ENCODE measurements at places on chromosomes 12 and 14.

DNA sequence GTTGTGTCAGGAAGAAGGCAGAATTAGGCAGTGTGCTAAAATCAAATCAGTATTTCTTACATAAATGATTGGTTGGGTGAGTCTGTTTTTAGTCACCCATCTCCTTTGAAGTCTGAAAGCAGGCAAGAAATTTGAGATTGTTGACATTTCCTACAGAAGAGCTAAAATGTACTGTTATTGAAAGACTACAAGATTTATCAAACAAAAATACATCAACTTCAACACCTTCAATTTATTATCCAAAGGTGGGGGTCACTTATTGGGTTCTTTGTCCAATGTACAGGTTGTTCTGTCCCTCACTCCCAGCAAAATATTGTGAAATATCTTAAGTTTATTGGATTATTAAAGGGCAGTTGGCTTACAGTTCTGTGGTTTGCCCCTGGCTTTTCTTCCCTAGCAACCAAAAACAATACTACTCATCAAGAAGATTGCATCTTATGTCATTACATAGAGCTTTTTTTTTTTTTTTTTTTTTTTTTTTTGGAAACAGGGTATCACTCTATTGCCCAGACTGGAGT is 20.6 kb upstream of the PKP2 start:
- no peak for DNase-seq

DNA sequence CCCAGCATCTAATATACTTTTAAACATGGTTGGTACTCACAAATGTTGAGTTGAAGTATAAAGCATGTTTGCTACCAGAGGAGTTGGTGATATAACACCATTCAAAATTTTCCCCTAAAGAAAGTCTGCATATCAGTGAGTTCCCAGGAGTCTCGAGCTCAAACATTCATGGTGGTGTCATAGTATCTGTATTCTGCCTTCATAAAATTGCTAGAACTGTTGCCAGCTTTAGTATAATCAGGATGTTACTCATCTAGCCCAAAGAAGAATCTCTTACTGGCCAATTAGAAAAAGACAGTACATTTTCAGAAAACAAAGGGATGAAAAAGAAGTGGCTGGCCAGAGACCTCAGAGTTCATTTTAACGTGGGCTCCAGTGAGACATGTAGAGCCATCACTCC is 374.7 kb downstream of the KCNH5 start:
- no peak for DNase-seq

DNA sequence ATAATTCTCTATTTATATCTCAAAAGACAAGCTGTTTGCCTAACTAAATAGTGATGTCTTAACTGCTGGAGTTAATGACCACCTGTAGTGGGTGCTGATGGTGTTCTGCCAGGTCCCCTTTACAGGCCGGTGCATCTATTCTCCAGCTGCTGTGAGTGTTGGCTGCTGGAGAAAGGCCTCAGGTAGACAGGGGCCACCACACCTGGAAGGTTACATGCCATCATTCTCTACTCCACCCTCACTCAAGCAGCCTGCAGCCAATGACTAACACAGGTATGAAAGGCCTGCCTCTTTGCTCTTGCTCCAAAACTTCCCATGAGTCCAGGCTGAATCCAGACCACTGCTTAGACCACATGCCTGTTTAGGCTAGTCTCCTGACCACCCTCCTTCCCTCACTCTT is 73.9 kb downstream of the RPS6KA5 start:
- DNase-seq, result no peak

DNA sequence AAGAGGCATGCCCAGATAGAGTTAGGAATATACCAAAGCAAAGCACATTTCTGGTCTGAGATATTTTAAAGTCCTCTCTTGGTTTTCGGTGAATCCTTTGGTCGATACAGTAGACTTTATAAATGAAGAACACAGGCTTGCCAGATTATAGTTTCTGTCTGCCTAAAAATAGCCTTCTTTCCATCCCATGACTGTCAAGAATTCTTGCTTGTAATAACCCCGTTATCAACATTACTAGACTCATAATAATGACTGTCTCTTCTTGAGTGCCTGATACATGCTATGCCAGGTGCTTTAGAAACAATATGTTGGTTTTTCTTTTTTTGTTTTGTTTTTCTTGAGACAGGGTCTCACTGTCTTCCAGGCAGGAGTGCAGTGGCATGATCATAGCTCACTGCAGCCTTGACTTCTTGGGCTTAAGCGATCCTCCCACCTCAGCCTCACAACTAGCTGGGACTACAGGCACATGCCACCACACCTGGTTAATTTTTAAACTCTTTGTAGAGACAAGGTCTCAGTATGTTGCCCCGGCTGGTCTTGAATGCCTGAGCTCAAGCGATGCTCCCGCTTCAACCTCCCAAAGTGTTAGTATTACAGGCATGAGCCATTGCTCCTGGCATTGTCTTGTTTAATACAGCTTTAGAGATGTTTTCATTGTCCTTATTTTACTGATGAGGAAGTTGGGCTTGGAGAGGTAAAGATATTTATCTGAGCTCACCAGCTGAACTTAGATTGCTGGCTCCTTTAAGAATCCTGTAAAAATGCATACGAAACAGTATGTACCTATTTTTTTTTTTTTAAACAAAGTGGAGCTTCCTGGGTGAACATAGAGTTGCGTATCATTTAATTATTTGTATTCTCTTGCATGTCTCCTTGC is 30.4 kb downstream of the CHST11 start:
- DNase-seq, result no peak

DNA sequence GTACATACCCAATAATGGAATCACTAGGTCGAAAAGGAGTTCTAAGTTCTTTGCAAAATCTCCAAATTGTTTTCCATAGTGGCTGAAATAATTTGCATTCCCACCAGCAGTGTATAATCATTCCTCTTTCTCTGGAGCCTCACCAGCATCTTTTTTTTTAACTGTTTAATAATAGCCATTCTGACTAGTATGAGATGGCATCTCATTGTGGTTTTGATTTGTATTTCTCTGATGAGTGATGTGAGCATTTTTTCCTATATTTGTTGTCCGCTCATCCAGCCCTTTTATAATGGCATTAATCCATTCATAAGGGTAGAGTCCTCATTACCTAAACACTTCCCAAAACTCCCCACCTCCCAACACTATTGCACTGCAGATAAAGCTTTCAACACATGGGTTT is 278.3 kb downstream of the SEC23A start:
- no peak for DNase-seq

DNA sequence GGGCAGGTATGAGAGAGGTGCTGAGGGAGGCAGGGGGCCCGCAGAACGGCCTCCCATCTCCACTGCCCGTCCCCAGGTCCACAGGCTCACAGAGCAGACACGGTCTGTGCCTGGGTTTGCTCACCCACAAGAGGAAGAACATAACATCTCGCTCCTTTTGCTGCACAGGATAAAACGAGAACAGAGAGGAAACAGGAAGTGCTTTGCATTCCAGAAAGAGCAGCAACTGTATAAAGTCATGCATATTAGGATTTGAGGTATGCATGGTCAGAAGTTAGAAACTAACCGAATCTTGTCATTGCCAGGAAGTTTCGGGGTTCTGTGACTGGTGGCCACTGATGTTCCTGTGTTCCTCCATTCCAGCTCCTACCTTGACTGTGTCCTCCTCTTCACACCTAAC is 25.0 kb downstream of the NTF3 start:
- DNase-seq, result no peak

DNA sequence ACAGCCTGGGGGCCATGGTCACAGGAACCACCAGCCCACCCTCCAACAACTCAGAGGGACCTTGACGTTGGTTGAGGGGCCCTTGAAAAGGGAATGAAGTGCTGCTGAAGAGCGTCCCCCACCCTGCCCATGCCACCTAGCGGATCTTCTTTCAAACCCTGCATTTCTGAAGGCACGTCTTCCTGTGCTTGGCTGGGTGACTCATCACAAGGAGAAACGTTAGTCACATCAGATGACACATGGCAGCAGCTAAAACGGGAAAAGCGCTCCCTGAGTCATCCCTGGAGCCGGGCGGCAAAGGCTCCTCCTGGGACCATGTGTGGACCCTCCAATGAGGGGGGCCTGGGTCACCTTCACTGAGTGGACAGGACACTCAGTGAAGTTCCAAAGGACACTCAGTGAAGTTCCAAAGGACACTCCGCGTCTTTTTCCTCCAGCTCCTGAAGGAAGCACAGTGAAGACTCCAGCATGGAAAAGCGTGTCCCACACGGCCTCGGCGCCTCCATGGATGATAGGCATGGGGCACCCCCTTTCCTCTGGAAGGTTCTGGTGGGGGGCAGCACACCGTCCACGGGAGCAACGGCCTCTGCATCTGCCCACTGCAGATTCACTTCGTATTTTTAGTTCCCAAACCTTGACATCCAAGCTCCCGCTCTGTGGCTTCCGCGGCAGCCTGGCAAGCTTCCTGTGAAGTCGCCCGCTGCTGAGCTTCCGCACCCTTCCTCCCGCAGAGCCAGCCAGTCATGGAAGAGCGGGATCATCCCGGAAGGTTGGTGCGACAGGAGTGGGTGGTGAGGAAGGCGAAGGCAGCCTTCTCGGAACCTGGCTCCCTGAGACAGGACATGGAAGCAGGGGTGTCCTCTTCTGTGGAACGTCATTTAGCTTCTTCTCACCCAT is 383.4 kb downstream of the VRK1 start:
- DNase-seq, result no peak

- no peak for DNase-seq
Measured at GRCh38 chr14:103391048-103391447, 5.8 kb downstream of the MARK3 start.

DNA sequence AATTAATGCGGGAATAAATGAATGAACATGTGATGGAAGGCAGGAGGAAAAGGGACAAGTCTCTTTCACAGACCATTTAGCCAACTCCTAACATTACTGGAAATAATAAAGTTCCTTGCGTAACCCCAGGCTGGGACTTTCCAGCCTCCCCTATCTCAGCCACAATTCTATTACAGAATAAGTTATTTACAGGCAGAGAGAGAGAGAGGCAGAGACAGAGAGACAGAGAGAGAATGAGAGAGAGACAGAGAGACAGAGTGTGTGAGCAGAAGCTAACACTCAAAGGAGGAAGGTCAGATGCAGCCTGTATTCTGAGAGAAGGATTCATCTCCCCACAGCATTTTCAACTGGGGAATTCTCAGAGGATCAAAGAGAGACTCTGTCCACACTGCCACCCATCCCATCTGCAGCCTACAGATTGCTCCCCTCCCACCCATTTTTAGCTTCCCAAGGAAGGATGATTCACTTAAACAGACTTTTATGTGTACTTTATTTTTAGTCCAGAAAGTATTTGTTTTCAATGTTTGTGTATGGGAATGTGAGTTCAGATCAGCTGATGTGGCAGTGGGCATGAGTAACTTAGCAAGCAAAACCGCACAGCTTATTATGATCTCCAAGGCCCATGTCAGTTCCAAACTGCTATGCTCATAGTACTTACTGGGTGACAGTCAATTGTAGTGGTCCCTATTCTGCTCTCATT is 165.7 kb downstream of the CAND1 start:
- DNase-seq, result no peak

GRCh38 chr14:56552615-56553014 is 27.0 kb upstream of the TMEM260 start:
- no peak for DNase-seq

- DNase-seq, result no peak
Measured at GRCh38 chr14:65304963-65305362, 107.6 kb upstream of the FUT8 start.

DNA sequence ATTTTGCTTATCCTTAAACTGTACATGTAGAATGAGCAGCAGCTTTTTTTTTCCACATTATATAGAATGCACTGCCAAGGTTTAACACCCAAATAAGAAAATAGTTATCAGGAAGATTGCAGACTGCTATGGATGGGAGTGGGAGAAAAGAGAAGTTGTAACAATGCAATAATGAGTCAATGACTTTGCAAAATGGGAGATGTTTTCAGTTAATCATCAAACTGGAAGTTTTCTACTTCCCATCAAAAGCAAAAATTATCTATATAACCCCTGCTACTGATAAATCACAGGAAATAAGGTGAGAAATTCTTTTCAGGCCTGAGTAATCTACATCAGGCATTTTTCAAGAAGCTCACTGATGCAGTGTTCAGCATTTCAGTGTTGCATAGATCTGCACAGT is 309.1 kb downstream of the GXYLT1 start:
- no peak for DNase-seq

GRCh38 chr12:24396224-24396623 is 446.8 kb upstream of the SOX5 start:
- no peak for DNase-seq

GRCh38 chr14:64421166-64421565 is 33.0 kb downstream of the MTHFD1 start:
- no peak for DNase-seq

GRCh38 chr14:97446087-97446486 is 648.9 kb downstream of the VRK1 start:
- DNase-seq, result no peak

GRCh38 chr12:14322403-14322802 is 43.1 kb upstream of the ATF7IP start:
- no peak for DNase-seq

DNA sequence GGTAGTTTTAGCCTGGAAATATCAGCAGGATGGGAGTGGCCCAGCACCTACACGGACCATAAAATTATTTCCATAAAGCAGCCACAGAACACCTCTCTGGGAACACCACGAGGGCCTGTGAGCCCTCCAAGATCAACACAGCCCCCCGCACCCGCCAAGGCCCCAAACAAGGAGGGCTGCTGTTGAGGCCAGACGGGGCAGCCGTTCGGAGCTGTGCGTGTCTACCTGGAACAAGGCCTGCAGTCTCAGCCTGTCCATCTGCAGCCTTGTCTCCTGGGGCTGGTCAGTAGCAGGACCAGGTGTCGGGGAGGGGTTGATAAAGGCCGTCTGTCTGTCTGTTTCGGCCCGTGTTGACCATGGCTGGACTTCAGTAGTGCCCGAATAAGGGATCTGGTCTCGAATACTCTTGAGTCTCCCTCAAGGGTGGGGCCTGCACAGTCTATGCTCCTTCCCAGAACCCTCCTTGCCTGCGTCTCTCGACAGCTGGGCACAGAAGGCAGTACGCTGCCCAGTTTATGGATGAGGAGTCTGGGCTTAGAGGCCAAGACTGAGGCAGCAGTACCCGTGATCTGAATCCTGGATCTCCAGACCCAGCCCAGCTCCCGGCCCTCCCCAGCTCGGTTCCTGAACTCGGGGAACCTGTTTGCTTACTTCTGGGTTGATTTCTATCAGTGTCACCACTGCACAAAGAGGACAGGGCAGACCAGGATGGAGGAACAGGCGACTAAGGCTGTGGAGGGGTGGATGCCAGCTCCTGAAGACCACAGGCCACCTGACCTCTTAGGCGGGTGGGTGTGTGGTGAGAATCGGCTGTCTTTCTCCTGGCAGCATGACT is 23.1 kb upstream of the DLK1 start:
- DNase-seq, result no peak
